ENCODE measurements at places on chromosomes 2 and 18.

DNA sequence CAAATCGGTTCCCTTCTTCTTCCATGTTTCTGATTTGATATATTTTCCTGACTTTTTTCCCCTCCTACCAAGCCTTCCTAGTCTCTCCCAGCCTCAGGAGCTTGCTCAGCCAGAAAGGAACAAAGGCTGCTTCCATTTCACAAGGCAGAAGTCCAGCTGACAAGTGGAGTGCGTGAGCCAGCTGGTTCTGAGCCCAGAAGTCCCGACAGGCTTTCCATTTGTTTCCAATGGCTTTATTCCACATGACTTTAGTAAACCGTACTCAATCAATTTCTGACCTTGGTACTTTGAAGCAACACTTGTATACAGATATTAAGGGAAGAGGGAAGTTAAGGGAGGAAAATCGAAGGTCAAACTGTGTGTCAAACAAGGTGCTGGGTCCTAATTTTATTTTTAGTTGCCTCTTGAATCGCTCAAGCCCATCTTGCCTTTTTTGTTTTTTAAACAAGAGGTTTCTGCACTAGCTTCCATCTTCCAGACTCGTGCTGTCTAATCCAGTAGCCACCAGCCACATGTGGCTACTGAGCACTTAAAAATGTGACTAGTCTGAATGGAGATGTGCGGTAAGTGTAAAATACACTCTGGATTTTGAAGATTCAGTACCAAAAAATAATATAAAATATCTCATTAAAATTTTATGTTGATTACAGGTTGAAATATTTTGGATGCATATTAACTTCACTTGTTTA lies 36.2 kb downstream of the WIPF1 start:
- no peak for DNase-seq

DNA sequence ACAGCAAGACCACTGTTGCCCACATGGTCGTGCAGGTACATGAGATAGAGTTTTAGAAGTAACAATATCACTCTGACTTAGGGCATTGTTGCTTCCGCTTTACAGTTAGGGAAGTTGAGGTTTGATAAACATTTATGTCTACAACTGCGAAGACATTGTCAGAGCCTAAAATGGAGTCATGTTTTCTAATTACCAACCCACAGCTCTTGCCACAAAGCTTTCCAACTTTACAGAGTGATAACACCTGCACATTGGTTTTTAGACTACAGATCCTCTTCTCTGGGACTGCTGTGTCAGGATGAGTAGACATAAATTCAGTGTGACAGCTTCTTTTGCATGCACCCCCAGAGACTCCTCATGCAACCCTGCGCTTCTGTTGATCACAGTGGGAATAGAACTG lies 119.0 kb downstream of the FEZ2 start:
- no peak for DNase-seq

DNA sequence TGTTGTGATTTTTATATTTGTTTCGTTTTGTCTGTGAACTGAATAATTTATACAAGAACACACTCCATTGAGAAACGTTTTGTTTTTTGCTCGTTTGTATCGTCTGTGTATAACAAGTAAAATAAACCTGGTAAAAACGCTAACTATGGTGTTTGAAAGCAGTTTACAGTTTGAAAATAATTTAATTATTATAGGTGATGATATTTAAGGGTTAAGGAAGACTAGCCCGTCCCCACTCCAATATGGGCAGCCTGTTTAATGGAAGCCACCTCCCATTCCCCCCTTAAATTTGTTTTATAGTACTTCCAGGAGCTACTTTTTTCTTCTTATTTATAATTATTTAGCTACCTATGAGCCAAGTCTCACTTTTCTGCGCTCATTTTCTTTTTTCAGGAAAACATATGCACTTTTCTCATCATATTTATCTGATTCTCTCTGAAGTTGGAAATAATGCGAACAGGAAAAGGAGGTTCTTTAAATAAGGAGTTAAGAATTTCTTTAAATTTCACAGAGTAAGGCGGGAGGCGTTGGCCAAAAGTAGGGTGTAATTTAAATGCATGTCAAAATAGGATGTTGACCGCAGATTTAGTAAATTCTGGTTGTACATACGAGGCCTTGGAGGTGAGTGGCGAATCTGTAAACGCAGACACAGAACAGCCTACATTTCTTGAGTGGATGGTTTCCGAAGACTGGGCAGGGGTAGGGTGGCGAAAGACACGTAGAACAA lies 9.8 kb downstream of the TBR1 start:
- DNase-seq: no peak

DNA sequence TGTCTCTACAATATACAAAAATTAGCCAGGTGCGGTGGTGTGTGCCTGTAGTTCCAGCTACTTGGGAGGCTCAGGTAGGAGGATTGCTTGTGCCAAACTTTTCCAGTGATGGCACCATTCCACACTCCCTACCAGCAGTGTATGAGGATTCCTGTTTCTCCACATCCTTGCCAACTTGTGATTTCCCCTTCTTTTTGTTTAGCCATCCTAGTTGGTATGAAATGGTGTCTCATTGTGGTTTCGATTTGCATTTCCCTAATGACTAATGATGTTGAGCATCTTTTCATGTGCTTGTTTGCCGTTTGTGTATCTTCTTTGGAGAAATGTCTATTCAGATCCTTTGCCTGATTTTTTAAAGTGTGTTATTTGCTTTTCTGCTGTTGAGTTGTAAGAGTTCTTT lies 41.0 kb downstream of the EPB41L5 start:
- DNase-seq: no peak

GRCh38 chr2:8169443-8169842 lies 512.4 kb upstream of the ID2 start:
- DNase-seq: no peak

DNA sequence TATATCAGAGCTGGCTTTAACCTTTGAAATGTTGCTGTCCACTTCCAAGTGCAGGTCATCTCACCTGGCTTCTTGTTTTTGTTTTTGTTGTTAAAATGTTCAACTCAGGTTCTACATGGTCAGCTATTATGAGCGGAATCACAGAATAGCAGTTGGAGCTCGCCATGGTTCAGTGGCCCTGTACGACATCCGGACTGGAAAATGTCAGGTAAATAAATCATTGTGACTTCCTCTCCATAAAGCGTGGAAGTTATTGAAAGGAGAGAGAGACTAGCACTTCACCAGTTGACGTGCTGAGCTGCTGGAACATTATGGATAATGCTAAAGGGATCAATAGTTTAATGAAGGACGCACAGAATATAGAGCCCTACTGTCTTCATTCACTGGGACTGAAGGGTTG lies 184.6 kb upstream of the BOD1L2 start:
- no peak for DNase-seq

GRCh38 chr2:72414137-72414760 lies 266.6 kb upstream of the CYP26B1 start:
- no peak for DNase-seq

DNA sequence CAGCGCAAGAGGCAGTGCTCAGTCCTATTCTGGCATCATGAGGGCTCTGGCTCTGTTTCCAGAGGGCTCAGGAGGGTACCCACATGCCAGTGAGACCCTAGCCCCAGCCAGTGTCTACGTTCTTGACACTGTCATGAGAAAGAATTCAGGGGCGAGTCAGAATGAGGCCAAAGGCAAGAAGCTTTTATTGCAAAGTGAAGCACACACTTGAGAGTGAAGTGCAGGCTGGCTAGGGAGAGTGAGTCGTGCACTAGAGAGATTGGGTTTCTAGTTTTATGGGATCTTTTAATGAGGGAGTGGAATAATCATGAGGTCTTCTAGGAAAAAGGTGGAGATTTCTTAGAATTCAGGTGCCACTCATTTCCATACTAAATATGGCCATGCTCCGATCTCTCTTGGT lies 164.1 kb downstream of the DCDC2C start:
- DNase-seq: no peak

DNA sequence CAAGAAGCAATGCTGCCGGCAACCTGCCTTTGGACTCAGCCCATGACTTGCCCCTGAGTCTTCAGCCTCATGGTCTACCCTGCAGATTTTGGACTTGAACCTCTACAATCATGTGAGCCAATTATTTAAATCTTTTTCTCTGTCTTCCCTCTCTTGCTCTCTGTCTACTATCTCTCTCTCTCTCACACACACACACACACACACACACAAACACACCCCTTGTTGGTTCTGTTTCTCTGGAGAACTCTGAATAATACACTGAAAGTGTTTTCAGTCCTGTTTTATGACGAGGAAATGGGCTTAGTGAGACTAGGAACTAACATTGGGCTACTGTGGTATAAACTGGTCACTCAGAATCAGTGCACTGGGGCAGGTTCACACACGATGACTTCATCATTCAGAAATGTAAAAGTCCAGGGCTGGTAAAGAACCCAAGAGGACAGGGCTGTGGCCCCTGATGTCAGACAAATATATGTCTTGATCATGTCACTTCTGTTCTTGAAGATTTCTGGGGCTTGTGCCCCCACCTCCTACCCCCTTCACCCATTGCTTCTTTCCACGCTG lies 266.1 kb upstream of the SIX2 start:
- DNase-seq: no peak

GRCh38 chr18:25052511-25052921 lies 299.4 kb downstream of the ZNF521 start:
- no peak for DNase-seq

DNA sequence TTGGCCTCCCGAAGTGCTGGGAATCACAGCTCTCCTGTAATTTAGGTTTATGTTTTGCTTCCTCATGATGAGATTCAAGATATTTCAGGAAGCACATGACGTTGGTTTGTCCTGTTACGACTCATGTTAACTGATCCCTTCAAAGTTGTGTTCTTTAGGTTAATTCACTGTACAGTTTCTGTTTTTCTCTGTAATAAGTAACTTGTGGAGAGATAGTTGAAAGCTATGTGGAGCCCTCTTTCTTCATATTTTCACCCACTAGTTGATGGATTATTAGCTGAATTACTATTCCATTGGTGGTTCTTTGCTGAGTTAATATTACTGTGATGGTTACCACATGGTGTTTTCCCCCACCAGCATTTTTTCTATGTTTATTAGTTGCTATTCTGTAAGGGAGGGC lies 18.3 kb upstream of the CHCHD5 start:
- DNase-seq: no peak

DNA sequence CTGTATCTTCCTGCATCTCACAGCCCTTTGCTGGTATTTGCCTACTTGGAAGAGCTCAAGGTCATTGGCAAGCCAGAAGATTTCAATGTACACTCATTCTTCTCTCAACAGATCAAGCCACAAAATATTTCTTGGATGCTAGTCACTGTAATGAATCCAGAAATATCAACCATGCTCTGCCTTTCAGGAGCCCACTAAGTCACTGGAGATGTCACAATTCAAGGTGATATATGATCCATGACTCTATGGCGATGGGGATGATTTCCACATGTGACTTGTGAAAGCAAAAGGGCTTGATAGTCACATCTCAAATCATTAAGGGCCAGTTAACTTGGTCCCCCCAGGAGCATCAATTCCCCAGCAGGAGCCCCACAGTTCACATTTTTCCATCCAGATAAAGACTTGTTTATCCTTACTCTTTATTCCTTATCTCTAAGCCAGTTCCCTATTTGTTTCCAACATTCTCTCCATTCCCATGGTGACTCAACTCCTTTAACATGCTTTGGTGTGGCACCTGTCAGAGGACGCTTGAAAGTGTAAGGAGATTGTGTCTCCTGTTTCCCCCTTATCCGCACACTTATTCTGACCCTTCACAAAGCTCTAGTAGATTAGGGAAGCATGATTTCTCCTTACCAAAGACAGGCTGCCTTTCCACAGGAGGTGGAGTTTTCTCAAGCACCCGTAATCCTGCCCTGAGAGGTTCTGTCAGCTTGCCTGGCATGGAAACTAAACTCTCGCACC lies 15.8 kb downstream of the PKDCC start:
- no peak for DNase-seq

DNA sequence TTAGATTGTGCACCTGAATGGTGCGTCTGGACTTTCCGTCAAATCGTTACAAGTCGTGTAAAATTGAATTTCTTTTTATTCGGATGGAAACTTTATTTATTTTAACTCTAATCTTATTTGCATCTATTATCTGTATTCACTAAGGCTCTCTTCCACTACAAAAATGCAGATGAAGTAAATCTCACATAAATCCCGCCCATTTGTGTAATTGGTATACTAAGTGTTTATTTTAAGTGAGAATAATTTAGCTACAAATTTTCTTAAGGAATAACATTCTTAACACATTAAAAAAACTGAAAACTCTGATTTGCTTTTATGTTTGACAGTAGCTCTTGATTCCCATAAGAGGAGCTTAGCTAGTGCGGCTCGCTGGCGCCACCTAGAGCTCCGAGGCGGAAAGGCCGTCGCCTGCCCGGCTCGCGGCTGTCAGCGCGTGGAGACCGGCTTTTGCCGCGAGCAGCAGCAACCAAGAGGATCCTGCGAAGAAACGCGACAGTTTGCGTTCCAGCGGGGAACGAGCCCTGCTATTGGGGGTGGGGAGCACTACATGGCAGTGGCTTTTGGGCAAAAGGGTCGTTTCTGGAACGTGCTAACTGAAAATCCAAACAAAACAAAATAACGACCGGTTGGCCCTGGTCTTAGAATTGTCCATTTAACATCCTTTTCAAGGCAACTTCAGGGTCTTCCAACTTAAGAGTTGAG lies 6.7 kb downstream of the SP9 start:
- DNase-seq: peak; percentile 51

DNA sequence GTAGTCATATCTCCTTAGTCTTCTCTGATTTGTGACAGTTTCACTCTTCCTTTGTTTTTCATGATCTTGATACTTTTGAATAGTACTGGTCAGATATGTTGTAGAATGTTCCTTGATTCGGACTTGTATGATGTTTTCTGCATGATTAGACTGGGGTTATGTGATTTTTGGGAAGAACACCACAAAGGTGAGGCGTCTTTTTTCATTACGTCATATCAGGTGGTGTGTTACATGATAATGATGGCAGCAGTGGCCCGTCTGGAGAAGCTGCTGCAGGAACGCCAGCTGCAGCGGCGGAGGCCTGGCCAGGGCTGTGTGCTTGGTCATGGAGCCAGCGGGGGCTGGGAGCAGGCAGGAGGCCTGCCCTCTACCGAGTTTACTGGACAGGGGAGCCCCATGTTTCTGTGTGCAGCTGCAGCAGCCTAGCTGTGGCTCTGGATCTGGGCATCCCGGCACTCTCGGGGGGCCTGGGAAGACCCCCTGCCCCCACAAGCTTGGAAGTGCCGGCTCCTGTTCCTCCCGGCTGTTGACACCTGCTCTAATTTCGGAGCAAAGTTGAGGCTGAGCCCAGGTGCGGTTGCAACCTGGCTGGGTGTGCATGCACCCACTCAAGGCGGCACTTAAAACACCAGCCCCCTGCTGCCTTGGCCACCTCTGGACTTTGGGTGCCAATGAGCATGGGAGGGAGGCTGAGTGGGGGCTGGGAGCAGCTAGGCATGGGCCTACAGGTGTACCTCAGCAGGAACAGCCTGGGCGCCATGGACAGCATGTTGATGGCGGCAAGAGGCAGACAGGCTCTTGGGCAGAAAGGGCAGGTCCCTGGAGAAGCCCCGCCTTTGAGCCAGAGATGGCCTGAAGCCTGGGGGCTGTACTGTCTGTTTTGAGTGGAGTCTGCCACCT lies 26.1 kb downstream of the SLC4A10 start:
- DNase-seq: no peak

DNA sequence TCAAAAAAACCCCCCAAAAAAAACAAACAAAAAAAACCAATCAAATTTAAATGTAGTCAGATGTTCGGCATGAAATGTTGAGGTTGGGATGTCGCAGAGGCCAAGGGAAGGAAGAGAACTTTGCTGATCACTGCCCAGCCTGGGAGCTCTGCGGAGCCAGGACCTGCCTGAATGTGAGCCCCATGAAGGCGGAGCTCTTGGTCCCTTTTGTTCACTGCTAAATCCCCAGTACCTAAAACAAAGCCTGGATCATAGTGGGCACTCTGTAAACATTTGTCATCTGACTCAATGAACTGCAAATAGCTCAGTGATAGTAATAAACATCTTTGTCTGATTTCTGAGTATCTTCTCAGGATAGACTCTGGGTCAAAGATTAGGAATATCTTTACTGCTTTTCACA lies 64.0 kb downstream of the NGEF start:
- no peak for DNase-seq
